ENCODE measurements at places on chromosomes 7 and 10.

GRCh38 chr10:71968553-71969474, 4.6 kb downstream of the CHST3 start:
- DNase-seq: no peak

DNA sequence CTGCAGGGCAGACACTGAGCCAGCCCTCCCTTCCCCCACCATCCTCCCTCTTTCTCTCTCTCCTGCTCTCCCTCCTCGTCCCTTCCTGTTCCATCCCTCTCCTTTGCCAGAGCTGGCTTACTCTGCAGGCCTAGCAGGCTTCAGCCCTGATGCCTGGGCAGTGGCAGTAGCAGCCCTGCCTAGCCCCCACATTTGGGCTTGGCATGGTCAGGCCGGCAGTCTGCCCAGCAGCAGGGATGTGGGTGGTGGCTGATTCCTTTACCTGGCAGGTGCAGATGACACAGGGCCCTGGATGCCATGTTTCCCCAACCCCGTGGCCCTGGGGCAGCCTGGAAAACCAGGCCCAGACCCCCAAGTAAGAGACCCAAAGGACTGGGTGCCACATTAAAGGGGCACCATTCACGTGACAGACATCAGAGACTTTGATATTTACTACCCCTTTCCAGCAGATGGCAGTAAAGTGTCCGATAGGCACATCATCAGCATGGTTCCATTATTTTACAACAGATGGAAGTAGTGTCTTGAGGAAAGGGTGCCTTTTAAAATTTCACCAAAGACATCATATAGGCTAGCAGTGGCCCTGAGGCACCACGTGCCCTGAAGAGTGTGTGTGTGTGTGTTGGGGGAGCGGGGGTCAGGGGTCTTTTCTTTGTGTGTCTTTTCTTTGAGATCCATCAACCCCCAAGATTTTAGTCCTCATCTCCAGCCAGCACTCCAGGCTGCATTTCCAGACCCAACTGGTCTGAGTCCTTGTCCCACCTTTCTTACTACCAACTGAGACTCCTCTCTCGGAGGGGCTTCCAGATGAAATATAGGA, 5.9 kb downstream of the KCP start:
- peak; percentile 49 for DNase-seq

- no peak for DNase-seq
Observed at GRCh38 chr10:121325490-121326231, 272.6 kb downstream of the FGFR2 start.

- peak; percentile 45 for DNase-seq
Observed at GRCh38 chr10:84333864-84334451, 5.6 kb downstream of the CCSER2 start.

DNA sequence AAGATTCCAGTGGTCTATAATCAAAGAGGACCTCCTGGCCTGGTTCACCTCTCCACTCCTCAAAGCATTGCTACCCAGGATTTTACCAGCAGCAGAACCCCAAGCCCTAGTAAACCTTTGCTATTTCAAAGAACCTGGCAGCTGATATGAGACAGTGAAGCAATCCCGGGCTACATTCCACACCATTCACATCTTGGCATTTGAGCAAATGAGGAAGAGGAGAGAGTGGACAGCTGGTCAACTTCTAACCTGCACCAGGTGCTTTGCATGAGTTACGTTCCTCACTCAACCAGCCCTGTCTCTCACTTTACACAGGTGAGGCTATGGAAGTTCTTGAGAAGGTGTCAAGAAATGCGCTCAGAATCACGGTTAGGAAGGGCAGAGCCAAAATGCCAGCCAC, 1.1 kb downstream of the CCDC3 start:
- no peak for DNase-seq

DNA sequence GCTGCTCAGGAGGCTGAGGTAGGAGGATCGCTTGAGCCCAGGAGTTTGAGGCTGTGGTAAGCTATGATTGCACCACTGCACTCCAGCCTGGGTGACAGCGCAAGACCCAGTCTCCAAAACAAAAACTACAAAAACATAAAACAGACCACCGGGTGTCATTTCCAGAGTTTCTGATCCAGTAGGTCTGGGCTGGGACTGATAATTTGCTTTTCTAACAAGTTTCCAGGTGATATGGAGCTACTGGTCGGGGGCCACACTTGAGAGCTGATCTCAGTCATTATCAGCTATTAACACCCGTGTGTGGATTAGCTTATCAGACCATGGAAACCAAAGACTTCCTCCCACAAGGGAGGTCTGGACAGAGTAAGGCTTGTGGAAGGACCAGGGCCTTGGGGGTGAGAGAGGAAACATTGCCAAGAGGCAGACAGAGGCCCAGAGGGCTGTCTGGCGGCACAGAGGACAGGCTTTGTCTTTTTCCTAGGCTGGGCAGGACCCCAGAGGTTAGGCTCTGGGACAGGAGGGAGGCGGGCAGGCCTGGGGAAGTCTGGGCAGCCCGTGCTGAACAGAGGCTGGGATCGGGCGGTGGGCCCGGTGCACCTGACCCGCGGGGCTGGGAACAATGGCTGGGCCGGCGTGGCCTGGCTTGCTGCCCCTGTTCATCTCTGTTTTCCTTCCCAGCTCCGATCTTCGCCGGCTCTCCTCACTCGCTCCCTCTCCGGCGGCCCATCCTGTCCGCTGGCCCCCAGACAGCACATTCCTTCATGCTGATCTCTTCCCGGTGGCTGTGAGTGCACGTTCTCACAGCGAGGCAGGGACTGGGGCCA, 25.2 kb downstream of the TMEM270 start:
- peak; percentile 66 for DNase-seq

- no peak for DNase-seq
Observed at GRCh38 chr10:97729014-97729413, 7.9 kb upstream of the ZFYVE27 start.

DNA sequence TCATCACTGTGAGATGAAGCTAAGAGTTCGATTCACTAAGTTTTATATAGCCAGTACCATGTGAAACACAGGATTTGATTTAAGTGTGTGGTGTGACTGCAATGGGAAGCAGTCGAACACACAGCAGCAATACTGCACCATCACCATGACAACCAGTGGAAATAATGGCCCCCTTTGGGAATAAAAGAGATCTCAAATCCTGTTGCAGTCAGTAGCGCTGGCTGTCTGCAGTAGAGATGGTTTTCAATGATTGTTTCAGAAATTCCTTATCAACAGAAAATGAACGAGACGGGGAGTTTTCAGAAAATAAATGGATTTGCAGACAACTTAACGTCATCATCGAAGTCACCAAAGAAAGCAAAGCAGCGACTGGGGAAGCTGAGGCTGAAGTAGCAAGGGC, 91.0 kb downstream of the PTPRE start:
- no peak for DNase-seq

- no peak for DNase-seq
Observed at GRCh38 chr7:136230210-136230609, 253.1 kb upstream of the MTPN start.

DNA sequence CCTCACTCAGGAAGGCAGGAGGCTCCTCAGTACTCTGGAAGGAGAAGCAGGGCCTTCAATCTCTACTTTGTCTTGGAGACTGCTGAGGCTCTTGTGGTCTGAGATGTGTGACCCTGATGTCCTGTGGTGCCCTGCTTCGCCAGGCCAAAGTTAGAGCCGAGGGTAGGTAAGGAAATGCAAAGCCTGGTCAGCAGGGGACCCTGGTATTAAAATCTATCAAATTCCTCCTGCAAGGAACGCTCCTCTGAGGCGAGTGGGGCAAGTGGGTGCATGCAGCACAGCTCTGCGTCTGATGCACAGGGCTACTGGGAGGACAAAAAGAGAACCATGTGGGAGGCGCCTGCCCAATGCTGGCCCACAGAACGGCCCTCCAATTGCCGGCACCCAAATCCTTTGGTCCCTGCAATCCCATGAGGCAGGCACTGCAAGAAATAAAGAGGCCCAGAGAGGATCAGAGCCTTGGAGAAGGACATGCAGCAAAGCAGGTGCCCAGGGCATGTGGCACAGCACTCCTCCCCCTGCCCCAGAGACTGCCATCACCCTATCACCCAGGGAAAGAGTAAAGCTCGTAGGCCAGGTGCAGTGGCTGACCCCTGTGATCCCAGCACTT, 23.1 kb upstream of the ZMIZ1 start:
- DNase-seq: no peak

GRCh38 chr10:110651044-110651958, 7.2 kb downstream of the RBM20 start:
- peak; percentile 83 for DNase-seq

DNA sequence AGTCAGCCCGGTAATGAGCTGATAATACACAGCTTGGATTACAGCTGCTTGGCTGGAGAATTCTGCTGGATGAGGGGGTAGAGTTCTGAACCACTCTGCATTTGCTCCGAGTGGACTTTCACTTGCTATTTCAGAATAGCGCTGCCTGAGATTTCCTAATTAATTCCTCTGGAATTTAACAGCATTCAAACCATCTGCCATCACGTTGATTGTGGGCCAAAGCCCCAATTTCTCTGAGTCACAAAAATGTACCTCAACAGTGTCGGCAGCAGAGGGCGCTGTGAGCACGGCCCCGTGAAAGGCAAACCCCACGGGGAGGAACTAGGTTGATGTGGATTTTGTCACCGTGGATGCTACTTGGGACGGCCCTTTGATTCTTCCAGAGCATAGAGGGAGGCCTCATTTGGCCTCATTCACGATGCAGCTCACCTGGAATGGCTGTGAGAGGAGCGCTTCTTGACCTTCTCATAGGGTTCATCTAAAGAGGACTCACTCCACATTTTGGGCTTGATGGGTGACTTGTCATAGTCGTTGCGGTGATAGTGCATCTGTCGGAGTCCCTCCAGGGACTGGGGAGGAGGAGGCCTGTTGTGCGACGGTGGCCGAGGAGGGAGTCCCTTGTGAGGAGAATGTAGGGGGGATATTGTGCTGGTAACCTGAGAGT, 73.3 kb downstream of the PRPF18 start:
- peak; percentile 43 for DNase-seq

DNA sequence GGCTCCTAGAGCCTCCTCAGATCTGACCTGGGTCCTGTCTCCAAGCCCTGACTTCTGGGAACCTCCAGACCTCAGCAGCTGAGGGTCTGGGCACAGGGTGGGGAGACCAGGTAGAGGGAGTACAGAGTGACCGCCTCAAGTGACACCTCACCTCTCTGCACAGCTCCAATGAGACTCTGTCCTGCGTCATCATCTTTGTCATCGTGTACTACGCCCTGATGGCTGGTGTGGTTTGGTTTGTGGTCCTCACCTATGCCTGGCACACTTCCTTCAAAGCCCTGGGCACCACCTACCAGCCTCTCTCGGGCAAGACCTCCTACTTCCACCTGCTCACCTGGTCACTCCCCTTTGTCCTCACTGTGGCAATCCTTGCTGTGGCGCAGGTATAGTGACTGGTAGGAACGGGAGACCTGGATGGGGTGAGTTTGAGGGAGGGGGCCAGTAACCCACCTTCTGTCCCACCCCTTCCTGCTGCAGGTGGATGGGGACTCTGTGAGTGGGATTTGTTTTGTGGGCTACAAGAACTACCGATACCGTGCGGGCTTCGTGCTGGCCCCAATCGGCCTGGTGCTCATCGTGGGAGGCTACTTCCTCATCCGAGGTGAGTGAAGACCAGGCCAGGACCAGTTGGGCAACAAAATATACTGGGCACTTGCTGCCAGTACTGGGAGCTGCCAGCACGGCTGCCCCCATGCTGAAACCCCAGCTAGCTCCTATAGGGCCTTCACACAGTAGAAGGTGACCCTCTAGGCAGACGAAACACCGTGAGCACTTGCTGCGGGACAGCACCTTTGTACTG, 17.8 kb downstream of the SMO start:
- DNase-seq: no peak

GRCh38 chr7:17680026-17680425, 260.3 kb downstream of the SNX13 start:
- peak; percentile 96 for DNase-seq

- DNase-seq: peak; percentile 94
Observed at GRCh38 chr7:36128448-36129047, 24.5 kb upstream of the EEPD1 start.

- DNase-seq: no peak
Observed at GRCh38 chr7:19106241-19107080, 11.0 kb downstream of the TWIST1 start.

DNA sequence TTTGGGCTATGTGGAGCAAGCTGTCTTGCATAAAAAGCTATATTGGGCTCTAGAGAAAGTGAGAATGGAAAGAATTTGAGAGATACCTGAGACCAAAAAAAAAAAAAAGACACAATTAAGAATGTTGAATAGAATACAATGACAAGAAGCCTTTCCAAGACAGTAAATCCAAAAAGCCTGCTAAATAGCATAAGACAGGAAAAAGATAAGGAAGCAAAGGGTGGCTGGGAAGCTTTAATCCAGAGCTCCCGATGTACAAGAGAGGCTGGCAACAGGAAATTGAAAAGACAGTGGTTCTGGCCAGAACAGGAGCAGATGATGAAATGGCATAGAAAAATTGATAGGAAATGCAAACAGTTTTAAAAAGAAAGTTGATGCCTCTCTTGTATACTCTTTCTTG, 174.9 kb downstream of the CACNA2D1 start:
- no peak for DNase-seq

GRCh38 chr7:110852156-110852940, 238.6 kb upstream of the LRRN3 start:
- no peak for DNase-seq

- DNase-seq: no peak
Observed at GRCh38 chr7:101673315-101673714, 44.2 kb upstream of the MYL10 start.

- no peak for DNase-seq
Observed at GRCh38 chr10:3145366-3145765, 27.2 kb downstream of the PITRM1 start.

- DNase-seq: peak; percentile 54
Observed at GRCh38 chr10:60828489-60828852, 50.2 kb downstream of the CDK1 start.

- DNase-seq: no peak
Observed at GRCh38 chr10:125692601-125693523, 9.9 kb upstream of the TEX36 start.

DNA sequence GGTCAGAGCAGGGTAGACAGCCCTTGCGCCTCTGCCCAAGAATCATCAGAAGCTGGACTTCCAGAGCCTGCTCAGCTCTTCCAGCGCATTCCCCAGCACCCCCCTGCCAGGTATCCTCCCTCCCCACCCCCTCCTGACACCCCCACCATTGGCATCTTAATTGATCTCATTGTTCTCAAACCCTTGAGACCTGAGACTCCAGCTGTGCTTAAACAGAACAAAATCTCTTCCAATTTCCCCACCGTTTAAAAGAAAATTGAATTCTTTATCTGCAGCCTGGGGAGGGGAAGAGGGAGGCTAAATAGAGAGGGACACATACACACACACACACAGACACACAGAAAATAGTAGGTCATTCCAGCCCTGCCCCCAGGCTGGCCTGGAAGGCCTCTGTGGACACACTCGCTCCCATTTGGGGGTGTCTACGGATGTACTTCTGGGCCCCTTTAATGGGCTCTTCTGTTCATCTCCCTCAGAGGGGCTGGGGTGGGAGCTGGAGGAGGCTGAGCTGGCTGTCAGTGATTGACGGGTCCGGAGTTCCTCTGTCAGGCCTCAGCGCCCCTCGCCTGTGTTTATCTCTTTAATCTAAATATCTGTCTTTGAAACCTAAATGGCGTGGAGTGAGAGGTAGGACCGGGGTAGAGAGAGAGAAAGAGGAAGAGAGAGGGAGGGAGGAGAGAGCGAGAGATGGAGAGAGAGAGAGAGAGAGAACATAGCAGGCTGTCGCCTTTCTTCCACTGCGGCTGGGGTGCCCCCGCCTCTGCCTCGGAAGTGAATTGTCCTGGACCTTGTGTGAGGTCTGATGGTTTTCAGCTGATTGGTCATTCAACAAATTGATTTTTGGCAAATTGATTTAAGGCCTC, 61.7 kb downstream of the C10orf105 start:
- DNase-seq: no peak

GRCh38 chr10:22693371-22693784, 21.0 kb downstream of the PIP4K2A start:
- peak; percentile 88 for DNase-seq

Measured in iris pigment epithelial cell (primary cell).